ENCODE measurements at places on chromosomes 7 and 10. TPM values are rescaled to one million over a fixed set of nuclear protein-coding genes. Genes with fewer than 3 reads are reported as not detected.
A peak's percentile ranks its signal among the peaks of the same experiment; 100 is the strongest.

Gene SLC26A5
- total RNA-seq, result 1.3 TPM

Gene GIMAP7
- 3.1 TPM for total RNA-seq

Gene LRRC18
- total RNA-seq, result 7.8 TPM

Gene METTL27
- 3.5 TPM for total RNA-seq

Gene HOXA11
- 0.25 TPM for total RNA-seq

Gene EFCAB10
- 9.8 TPM for total RNA-seq

Gene EBLN1
- 1.4 TPM for total RNA-seq

Gene SH3PXD2A
- total RNA-seq, result 10.8 TPM

Gene PLXNA4
- total RNA-seq, result 5.5 TPM

Gene UCMA
- total RNA-seq, result 0.43 TPM

Gene PON1
- 1.2 TPM for total RNA-seq

DNA sequence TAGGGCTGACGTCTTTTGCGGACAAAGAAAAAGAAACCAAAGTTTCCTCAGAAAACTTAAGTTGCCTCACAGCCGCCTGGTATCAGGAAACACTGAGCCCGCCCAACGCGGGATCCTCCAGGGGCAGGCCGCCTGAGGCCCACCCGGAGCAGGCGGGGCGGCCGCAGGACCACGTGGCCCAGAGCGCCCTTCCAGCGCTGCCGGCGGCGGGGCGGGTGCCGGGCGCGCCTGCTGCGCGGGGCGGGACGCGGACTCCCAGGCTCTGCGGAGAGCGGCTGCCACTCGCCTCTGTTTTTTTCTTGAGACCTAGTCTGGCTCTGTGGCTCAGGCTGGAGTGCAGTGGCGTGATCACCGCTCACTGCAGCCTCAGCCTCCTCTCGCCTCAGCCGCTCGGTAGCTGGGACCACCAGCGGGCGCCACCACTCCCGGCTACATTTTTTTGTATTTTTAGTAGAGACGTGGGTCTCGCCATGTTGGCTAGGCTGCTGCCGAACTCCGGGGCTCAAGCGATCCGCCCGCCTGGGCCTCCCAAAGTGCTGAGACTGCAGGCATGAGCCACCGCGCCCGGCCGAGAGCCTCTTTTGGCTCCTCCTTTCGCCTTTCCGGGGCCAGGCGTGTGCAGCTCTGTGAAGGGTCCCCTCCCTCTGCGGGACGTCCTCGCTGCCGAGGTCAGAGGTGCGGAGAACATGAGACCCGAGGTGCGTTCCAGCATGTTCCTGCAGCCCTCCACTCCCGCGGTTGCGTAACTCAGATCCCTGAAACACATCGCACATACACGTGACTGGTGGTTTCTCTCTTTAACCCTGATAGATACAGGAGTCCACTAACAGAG is 11.6 kb upstream of the HNRNPF start:
- peak; percentile 88 for DNase-seq

DNA sequence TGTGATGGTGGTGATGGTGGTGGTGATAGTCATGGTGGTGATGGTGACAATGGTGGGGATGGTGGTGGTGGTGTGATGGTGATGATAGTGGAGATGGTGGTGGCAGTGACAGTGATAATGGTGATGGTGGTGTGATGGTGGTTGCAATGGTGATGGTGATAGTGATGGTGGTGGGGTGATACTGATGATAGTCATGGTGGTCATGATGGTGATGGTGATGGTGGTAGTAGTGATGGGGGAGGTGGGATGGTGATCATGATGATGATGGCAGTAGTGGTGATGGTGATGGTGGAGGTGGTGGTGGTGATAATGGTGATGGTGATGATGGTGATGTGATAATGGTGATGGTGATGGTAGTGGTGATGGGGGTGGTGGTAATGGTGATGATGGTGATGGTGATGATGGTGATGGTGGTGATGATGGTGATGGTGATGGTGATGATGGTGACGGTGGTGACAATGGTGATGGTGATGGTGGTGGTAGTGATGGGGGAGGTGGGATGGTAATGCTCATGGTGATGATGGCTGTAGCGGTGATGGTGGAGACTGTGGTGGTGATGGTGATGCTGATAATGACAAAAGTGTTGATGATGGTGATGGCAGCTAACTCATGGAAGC is 4.7 kb upstream of the PWWP2B start:
- no peak for DNase-seq

- no peak for DNase-seq
Measured at GRCh38 chr10:69014171-69014570, 25.6 kb downstream of the KIFBP start.

DNA sequence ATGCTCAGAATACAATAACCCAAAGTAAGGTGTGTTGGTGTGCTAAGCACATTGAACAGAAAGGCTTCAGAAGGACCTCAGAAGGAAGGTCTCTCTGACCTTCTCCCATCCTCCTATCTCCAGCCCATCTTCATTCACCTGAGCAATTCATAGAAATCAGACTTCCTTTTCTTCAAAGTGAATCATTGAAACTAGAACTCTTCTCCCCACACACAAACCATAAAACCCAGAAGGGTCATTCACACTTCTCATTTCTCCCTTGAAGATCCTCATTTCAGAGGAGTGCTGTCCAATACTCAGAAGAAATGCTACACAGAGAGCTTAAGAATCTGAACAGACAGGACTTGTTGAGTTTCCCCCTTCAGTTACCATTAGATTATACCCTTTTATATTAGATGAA is 89.5 kb downstream of the VWDE start:
- DNase-seq, result no peak

GRCh38 chr7:117975476-117975875 is 102.2 kb upstream of the CTTNBP2 start:
- peak; percentile 28 for DNase-seq

DNA sequence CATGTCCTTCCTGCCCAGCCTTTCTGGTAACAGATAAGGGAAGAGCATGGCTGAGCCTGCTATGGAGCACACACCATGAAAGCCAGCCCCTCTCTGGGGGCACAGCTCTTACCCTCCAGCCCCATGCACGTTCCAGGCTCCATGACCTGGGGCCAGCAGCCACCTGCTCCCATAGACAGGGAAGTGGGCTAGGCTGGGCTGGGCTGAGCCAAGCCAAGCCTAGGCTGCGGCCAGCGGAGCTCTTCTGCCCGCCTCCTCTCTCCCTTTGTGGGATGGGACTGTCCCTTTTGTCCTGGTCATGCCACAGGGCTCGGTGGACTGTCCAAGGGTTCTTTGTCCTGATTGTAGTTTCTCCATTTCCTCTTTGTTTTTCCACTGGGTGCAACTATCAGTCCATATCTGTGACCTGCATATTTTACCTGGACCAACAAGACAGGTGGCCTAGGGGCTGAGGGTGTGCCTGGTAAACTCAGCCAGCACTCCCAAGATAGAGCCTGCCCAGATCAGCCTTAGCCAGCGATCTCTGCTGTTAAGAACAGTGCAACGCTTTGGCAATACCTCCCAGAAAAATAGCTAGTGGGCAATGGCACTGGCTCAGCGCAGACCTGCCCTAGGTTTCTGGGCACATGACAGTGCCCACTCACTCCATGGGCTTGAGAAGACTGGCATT is 97.2 kb upstream of the BTBD16 start:
- DNase-seq, result no peak

DNA sequence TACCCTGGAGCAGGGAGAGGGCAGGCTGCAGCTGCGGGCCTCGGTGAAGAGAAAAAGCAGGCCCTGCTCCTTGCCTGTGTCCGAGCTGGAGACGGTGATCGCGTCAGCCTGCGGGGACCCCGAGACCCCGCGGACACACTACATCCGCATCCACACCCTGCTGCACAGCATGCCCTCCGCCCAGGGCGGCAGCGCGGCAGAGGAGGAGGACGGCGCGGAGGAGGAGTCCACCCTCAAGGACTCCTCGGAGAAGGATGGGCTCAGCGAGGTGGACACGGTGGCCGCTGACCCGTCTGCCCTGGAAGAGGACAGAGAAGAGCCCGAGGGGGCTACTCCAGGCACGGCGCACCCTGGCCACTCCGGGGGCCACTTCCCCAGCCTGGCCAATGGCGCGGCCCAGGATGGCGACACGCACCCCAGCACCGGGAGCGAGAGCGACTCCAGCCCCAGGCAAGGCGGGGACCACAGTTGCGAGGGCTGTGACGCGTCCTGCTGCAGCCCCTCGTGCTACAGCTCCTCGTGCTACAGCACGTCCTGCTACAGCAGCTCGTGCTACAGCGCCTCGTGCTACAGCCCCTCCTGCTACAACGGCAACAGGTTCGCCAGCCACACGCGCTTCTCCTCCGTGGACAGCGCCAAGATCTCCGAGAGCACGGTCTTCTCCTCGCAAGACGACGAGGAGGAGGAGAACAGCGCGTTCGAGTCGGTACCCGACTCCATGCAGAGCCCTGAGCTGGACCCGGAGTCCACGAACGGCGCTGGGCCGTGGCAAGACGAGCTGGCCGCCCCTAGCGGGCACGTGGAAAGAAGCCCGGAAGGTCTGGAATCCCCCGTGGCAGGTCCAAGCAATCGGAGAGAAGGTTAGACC is 138.0 kb upstream of the STK17A start:
- DNase-seq, result no peak

- no peak for DNase-seq
Measured at GRCh38 chr7:91993976-91994375, 53.3 kb downstream of the AKAP9 start.

DNA sequence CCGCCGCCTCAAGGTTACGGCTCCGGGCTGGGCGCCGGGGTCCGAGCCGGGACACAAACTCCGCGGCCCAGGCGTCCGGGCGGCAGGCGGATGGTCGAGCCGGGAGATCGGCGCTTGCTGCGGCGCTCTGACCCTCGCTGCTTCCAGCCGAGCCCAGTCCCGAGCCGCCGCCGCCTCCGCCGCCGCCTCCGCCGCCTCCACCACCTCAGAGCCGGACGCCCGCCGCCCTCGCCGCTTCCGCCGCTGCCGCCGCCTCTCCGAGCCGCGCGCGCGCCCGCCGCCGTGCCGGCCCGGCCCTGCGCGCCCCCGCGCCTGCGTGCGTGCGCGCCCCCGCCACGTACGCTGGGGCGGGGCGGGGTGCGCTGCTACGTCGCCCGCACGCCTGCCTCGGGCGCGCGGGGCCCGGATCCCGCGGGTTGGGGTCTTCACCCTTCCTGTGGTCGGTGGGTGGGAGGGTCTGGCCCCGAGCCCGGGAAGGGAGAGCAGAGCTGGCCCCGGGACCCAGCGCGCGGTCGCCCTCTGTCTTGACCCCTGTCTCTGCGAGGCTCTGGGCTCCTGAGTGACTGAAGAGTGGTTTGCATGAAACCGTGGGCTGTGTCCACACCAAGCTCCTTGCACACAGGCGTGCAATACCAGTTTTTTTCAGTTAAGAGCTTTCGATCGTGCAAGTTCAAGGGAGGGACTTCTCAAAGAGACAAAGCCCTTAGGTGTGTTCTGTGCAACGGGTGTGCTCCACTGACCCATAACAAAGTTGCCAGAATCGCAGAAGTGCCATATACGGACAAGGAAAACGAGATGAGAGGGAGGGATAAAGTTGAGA is at the start of gene SMURF1:
Gene SMURF1 (minus strand): TSS at position 256 of the 820 bp plus-strand sequence. CDS start 328 bp downstream, outside the sequence.
- DNase-seq, result peak; percentile 60

GRCh38 chr7:50226669-50227068 is 77.8 kb upstream of the IKZF1 start:
- DNase-seq, result no peak

GRCh38 chr10:90437452-90437851 is 420.4 kb downstream of the HTR7 start:
- no peak for DNase-seq

DNA sequence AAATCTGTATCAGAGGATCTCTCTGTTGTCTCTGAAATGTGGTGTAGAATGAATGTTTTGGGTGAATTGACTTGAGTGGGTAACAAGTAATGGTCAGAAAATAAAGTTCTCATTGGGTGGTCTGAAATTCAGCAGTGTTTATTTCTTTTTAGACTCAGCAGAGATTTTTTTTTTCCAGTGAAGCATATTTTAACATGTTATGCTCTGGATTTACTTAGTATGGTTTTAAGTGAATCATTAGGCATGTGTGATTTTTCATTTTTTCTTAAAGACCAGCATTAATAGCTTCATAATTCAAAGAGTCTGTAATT is 63.5 kb downstream of the REEP3 start:
- DNase-seq, result no peak

DNA sequence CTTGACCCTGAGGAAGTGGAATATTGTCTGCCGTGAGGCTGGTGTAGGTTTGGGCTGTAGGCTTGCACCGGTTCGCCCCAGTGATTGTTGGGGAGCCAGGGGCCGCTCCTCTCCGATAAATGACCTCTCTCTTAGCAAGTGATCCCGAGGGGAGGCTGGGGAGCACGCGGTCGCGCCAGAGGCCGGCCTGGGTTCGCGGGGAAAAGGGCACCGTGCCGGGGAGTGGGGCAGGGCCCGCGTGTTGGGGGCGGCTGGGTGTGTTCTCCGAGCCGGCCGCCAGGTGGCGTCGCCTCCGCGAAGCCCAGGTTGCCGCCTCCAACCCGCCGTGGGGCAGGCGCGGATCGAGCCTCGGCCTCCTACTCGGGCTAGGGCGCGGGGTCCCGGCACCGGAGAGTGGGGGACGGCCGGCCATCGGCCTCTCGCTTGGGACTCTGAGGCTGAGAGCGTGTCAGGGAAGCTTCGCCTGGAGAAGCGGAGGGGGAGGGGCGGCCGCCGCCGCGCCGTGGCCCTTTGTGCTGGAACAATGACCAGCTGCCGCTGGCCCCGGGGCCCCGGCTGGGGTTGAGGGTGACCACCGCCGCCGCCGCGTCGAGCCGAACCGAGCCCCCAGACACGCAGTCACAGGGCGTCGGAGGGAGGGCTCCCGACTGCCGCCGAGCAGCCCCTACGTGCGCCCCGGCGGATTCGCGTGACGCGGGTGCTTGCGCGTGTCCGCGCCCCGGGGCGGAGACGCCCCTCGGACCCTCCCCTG is 442 bp upstream of the LZTS2 start:
- peak; percentile 79 for DNase-seq

DNA sequence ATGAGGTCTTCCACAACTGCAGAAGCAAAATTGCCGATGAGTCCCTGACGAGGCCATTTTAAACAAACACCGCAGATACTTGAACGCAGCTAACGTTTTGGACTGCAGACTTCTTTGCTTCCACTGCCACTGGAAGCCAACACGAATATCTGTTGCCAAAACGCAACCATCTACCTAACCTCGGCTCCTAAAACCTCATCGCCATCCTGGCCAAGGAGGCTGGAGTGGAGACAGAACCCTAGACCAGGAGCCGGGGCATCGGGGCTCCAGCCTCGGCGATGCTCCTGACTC is 493 bp downstream of the WDR91 start:
- peak; percentile 38 for DNase-seq

DNA sequence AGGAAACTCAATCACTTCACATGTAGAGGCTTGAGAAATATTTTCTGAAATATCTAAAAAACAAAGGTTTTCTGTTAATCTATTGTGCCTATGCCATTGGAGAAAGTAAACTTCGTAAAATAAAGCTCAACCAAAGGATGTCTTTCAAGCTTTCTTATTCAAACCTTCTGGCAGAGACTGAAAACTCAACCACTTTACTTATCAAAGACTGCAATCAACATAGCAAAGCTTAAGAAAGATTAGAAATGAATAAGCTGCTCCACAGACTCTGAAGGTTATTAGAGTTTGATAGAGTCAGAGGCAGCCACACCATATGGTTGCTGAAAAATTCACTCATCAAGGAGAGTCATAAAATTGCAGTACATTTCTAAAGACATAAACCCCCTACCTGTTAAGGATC is 245.8 kb upstream of the MEOX2 start:
- DNase-seq, result no peak

DNA sequence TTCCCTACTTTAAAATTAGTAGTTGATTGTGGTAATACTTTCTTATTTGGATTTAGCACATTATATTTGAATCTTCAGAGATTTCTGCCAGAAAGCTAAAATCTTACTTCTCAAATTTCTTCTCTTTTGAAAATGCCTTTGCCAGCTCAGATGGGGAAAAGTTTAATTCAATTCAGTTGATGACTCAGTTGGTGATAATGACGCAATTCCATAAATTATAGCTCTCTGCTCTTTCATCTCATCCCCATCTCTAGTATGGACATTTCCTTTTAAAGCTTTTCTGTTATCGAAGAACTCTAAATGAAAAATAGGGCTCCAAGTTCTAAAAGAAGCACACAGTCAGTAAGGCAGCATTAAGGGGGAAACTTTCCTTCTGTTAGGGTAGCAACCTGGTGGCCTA is 25.5 kb downstream of the RNLS start:
- no peak for DNase-seq

Data from testis (tissue), 5 donors.